Activated T-helper 1 cell treated with anti-CD3 and anti-CD28 coated beads, Interleukin-12 subunit alpha, Interleukin-12 subunit beta, Interleukin-2, Interleukin-4 antibody, amounts not matched to agents 30 ng/mL and 10 ng/mL and 1 ng/mL, durations not matched to agents 14 hours and 24 hours and 36 hours (primary cell): ENCODE measurements at places on chromosomes 2 and 18. TPM values are rescaled to one million over a fixed set of nuclear protein-coding genes. Genes with fewer than 3 reads are reported as not detected.

DNA sequence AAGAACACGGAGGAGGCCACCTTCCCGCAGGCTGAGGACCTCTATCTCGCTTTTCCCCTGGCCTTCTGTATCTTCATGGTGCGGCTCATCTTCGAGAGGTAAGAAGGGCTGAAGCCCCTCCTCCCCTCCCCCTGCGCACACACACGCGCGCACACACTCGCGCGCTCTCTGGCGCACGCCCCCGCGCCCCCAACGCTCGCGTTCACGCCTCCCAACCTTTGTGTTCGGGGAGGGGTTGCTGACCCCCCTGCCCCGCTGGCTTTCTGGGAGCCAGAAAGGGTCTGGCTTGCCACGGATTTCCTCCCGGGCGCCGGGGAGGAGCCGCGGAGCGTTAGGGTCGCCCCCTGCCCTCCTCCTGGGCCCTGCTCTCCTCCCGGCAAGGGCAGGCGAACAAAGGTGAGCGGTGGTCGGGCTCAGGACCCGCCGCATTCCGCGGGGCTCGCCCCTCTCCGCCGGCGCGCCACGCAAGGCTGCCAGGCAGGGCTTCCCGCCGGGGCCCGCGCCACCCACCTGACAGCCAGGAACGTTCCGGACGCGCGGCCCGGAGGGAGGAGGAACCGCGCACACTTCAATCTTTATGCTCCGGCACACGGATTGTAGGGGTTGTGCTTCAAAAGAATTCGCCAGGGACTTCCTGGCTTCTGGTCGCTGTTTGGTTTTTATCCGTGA, 583 bp downstream of the CERS6 start:
- DNase-seq: peak; percentile 31

DNA sequence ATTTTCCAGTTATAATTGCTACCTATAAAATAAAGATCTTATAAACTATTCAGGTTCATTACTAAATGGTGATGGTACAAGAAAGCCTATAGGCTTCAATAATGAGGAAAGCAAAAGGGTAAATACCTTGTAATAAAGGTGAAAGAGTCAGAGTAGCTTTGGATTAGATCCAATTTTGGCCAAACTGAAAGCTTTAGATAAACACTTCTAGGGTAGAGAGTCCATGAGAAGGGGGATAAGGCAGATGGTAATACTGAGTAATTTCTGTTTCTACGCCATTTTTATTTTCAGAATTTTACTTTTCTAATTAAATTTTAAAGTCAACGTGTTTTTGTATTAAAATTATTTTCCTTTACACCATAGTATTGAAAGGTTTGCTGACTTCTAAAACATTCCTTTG, 9.4 kb downstream of the CASP8 start:
- no peak for DNase-seq

DNA sequence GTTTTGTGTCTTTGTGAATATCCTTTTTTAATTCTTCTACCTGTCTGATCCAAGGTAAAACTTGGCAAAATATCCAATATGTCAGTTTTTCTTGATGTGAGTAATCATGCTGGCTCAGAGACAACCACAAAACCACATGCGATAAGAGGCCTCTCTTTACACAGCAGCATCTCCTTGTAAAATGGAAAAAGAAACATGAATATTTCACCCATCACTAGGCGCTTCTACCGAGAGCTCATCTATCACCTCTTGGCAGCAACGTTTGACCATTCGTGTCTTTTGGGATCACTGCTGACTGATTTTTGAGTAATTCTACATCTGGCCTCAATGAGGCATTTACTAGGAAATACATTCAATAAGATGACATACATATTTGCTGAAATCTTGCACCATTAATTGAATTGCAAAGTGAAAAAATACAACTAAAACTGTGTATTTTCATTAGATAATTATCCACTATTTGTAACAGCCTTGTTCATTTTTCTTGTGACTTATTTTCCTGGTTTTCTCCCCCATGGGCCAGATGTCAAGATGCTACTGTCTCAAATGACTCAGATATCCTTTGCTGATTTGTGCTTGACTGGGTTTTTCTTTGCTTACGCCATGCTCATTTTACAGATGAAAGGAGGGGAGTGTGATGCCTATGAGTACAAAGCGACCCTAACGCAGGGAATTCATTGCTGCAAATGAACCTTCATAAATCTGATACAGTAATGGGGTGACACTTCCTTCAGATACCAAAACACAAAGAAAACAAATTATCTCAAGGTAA, 467.5 kb downstream of the FBXO15 start:
- DNase-seq: no peak

GRCh38 chr2:121888189-121888557, 132.7 kb downstream of the TSN start:
- no peak for DNase-seq

GRCh38 chr18:25126751-25127150, 225.2 kb downstream of the ZNF521 start:
- no peak for DNase-seq

GRCh38 chr2:170391018-170391417, 213.1 kb downstream of the MYO3B start:
- DNase-seq: no peak

DNA sequence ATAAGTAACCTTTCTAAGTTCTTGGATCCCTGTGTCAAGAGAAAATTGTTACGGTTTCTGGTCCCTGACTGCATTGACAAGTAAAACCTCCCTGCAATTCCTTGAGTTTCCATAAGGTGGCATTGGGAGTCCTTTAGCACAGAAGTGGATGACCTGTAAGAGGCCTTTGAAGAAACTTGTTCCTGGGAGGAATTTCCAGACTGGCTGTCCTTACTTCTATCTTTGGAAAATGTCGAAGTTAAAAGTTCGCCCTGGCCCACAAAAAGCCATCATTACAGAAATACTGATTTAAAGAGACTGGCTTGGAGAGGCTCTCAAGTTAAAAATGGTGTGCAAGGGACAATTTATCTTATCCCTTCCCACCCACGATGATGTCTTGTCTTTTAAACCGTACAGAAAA, 218.4 kb downstream of the CDH20 start:
- no peak for DNase-seq

DNA sequence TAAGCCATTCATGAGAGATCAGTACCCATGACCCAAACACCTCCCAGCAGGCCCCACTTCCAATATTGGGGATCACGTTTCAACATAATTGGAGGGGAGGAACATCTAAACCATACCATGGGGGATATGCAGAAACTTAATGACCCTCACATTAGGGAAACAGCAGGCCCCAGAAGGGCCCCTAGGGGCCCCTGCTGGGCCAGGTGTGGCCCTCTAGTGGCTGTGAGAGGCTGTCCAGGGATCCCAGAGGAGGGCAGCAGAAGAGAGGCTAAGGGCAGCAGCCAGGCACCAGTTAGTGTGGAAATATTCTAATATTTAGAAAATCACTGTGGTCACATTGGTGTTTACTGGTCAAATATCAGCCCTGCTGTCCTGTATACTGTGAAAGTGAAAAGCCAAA, 49.3 kb upstream of the ANKRD44 start:
- DNase-seq: no peak

The CYP27A1 gene
- 0.24 and 0.39 TPM in 2 replicates for total RNA-seq

The MROH2A gene
- total RNA-seq: not detected in 2 replicates

The LDLRAD4 gene
- total RNA-seq: 34.5 and 35.2 TPM in 2 replicates

The RUFY4 gene
- total RNA-seq: 0.64 and 0.67 TPM in 2 replicates

The SCN1A gene
- not detected in 2 replicates for total RNA-seq

The AQP12B gene
- total RNA-seq: not detected in 2 replicates
